ENCODE measurements at places on chromosomes 12 and 14.

DNA sequence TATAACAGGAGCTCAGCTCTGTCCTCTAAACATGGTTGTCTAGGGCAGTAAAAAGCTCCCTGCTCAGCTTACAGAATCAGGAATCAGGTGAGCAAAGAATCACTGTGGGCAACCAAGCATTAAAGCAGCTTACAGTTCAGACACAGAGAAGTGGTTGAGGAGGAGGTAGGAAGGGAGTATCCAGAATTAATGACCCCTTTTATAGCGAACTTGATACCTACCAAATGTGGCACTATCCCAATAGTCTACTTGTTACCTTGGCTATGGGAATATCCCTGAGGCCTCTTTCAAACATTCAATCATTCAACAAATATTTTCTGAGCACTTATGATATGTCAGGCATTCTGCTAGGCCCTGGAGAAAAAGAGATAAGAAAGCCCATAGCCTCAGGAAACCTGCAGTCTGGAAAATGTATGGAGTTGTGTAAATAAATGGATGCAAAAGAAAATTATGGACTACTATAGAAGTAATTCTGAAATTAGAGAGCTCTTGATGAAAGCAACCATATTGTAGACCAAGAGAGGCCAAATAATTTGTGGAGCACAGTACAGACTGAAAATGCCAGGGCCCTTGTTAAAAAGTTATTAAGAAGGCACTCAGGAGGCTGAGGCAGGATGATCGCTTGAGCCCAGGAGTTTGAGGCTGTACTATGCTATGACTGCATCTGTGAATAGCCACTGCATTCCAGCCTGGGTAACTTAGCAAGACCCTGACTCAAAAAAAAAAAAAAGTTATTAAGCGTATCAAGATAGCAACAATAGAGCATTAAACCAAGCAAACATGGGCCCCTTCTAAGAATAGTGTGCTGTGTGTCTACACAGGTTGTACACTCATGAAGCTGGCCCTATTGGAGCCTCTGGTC lies 134.0 kb upstream of the CPSF6 start:
- DNase-seq, result no peak

DNA sequence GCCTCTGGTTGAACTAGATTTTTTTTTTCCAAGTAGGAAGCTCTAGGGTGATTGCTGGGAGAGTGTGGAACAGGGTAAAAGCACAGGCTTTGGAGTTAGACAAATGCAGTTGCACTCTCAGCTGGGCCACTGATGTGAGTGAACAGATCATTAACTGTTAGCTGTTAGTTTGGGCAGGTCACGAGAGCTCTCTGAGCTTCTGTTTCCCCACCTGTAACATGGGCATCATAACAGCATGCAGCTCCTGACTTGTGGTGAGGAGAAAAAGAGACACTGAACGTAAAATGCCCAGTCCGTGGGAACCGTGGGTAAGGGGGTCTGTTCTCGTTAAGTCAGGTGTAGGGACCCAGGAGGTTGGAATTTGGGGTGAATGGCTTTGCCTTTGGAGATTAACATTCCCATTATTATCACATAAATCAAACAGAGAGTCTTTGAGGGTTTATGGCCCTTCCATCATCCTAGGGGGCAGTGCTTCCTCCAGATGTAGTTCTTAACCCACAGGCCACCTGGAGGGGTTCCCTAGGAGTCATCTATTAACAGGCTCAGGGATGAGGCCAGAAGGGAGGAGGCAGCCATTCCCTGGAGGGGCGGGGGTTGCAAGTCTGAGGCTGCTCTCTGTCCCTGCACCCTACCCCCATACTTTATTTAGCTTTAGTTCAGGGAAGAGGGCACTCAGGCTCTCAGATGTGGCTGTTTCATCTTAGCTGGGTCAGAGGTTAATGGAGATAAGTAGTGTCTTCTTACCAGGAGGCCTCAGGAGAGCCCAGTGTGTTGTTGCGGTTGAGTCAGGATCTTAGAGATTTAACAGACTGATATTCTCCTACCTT lies 135.2 kb downstream of the DACT1 start:
- DNase-seq, result no peak

DNA sequence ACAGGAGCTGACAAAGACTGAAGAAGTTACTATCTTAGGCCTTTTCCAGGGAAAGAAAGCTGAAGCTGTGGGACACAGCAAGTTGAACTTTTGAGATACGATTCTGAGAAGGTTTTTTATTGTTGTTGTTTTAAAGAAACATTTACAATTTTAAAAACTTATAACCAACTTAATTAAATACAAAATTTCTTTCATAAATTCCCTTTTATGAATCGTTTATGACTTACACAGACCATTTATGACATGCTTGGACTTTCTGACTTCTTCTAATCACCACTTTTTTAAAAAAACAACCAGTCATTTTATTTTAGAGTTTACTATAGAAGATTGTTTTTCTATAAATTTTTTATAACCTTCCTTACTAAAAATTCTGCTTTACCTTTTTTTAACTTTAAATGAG lies 68.7 kb downstream of the DHRS2 start:
- peak; percentile 31 for DNase-seq

DNA sequence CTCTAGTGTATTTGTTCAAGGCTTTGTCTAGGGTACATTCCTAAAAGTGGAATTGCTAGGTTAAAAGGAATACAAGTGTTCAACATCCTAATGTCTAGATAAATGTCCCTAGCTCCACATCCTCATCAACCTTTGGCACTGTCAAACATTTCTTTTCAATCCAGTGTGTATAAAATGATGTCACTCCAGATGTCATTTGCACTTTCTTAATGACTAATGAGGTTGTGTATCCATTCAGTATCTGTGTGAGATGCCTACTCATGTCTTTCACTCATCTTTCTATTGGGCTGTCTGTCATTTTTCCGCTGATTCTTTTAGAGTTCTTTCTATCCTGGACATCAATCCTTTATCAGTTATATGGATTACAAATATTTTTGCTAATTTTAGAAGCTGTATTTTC lies 43.3 kb downstream of the ARMH4 start:
- DNase-seq, result no peak

GRCh38 chr12:72226510-72226909 lies 45.7 kb upstream of the TRHDE start:
- no peak for DNase-seq

DNA sequence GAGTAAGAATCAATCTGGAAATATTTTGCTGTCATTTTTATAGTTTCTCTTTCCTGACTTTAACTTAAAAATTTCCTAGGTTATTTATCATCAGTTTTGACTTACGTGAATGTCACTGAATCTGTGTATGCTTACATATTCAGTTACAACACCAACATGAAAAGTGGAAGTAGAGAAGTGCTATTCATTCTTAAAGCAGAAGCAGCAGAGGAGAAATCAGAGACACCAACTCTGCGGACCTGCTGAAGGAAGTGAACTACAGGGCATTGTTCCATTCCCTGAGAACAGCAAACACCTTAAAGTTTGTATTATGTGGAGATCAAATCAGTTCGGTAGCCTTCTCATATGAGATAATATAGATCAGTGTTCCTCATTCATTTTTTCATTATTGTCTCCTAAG lies 34.1 kb downstream of the RAD51B start:
- peak; percentile 51 for DNase-seq

GRCh38 chr12:55703901-55704761 lies 3.6 kb downstream of the ITGA7 start:
- no peak for DNase-seq

DNA sequence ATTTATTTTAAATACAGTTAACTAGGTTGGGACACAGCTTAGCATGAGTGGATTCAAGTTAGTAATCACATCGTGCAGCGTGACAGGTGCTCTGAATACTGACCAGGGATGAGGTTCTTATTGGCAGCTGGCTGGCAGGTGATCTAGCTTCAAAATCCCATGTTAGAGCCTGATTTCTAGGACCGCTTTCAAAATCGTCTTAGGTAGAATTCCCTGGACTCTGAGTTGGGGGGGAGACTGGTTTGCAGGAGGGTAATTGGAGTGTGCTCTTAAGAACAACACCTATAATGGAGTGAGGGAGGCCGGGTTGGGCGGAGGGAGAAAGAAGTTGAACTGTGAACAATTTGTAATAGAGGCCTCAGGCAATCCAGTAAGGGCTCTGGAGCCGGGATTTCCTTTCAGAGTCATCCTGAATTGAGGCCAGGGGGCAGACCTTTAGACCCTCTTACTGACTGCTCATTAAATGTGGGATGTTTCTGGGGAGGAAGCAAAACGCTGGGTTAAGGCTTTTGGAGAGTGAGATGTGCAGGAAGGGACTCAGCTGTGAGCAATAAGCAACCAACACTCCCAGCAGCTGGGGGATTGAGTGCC lies 874 bp upstream of the YARS2 start:
- DNase-seq, result no peak

- no peak for DNase-seq
These were observed 116.2 kb downstream of the LRRIQ1 start for GRCh38 chr12:85152311-85152729.

DNA sequence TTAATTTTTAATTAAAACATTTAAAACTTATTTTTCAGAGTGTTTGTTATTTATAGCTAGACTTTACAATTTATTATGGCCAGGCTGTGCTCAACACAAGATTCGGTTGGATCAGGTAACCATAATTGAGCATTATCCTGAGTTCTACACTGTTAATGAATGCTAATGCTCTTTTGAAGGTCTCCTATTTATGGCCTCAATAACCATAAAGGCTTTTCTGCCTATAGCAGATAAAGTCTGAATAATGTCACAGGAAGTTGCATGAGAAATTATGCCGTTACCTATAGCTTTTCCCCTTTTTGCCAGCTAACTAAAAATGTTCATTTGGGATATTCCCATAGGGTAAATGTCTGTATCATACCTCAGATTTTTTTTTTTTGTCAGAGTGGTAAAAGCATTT lies 269.4 kb upstream of the E2F7 start:
- DNase-seq, result no peak

GRCh38 chr12:95699579-95699978 lies 91.0 kb downstream of the NTN4 start:
- no peak for DNase-seq

GRCh38 chr12:6778217-6778573 lies 5.9 kb downstream of the LAG3 start:
- no peak for DNase-seq

GRCh38 chr12:109518820-109519665 lies 41.6 kb downstream of the UBE3B start:
- peak; percentile 80 for DNase-seq

- peak; percentile 35 for DNase-seq
These were observed 215.4 kb upstream of the DCN start for GRCh38 chr12:91397866-91398532.

DNA sequence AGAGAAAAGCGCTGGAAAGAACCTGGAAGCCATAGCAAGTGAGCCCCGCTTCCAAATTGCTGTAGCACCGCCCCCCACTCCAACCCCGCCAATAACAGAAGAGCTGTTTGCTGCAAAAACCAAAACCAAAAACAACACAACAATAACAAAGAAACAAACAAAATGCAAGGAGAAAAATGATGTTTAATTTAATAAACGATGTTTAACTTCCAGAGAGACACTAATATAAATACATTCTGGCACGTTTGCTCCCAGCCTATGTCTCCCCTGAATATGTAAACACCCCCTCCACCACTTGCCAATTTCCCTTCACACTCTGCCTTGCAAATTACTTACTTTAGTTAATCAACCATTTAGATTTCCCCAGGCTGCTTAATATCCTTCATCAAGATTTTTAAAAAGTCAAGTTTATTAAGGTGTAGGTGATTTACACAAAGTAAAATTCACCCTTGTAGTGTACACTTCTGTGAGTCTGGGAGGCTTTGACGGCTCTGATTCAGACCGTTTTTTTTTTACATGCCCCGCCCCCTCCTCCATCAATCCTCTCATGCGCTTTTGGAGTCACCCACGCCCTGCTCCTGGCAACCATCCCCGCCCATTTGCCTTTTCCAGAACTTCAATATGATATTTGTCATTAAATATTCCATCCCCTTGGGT lies 482 bp upstream of the IFI27L2 start:
- DNase-seq, result peak; percentile 55

- DNase-seq, result no peak
These were observed 218.8 kb downstream of the BTG1 start for GRCh38 chr12:91926848-91927247.

DNA sequence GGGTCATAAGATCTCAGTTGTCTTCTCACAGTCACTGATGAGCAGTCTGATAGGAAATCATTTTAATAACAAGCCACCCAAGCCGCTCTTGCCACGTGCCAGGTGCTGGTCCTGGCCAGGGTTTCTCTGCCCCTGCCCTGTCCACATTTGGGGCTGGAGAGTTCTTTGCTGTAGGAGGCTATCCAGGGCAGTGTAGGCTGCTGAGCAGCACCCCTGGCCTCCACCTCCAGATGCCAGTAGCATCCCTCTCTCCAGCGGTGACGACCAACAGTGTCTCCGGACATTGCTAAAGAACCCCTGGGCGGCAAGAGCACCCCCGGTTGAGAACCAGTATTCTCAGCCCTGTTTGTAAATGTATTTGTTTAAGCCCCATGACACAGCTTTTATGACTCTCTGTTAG lies 243.7 kb downstream of the GLT1D1 start:
- no peak for DNase-seq

- peak; percentile 97 for DNase-seq
These were observed at the start of the genes AREL1 and FCF1 for GRCh38 chr14:74712499-74713394. TSS of gene AREL1 (minus strand) at chr14:74713080. CDS start at chr14:74685615, 27,465 bp downstream. TSS of gene FCF1 (plus strand) at chr14:74713144. CDS start at chr14:74713198, 54 bp downstream.

- no peak for DNase-seq
These were observed 7.3 kb upstream of the SERPINA6 start for GRCh38 chr14:94330432-94330831.

- no peak for DNase-seq
These were observed 320.7 kb downstream of the PAWR start for GRCh38 chr12:79370021-79370420.

DNA sequence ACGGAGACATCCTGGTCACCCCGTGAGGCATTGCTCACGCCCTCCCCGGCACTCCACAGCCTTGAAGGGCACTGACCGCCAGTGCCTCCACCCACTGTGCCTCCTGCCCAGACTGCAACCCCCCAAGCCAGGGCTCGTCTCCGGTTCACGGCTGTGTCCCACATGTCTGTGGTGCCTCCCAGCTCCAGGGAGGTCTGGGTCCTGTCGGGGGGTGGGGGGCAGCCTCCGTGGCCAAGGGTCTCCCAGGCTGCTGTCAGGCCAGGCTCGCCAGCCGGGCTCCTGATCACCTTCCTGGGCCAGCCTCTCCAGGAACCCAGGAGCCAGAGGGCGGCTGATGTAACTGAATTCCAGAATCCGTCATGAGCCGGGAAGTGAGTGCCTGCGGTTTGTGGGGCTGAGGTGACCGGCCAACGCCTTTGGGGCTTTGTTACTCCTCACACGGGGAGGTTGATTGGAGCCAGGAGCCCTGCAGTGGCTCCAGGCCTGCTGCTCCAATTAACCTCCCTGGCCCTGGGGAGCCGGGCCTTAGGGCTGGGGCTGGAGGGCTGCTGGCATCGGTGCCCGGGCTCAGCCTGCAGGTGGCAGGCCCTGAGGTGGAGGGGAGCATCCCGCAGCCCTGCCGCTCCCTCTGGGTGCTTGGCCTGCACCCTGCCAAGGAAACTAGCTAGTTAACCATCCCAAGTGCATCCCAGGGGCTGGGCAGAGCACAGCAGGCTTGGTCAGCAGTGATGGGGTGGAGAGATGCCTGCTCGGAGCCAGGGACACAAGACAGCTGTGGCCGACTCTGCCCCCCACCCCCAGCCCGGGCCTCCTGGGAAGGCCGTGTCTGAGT lies 36.4 kb upstream of the FBRSL1 start:
- no peak for DNase-seq

GRCh38 chr12:62731055-62731820 lies 203.7 kb downstream of the PPM1H start:
- DNase-seq, result peak; percentile 72

Measured in hematopoietic multipotent progenitor cell treated with erythropoietin and hydrocortisone succinate and interleukin-3 and kit ligand, for 4 days (in vitro differentiated cells).